Hypothalamus (tissue), 51 donors: ENCODE measurements at places on chromosomes 7 and 10.
A peak's percentile ranks its signal among the peaks of the same experiment; 100 is the strongest.

DNA sequence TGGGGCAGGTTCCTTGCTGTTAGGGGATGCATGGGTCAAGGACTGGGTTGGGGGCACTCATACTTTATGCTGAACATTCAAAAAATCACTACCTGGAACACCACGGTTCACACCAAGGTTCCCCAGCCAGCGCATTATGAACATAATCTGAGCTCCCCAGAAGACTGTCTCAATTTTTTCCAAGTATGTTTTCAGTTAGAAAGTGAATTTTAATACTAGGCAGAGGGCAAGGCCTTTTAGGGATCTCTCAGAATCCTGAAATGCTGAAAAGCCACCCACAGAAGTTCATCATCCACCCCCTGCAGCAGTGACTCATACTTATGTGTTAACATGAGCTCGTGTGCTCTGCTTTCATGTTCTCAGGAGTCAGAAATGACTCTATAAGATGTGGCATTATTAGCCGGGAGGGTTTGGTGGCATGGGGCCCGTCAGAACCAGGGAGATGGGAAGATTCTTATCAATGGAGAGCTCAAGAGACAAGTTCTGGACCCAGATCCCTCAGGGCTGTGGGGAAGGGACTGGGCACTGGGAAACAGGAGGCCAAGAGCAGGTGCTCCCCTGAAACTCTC is 185.2 kb upstream of the ITGB1 start:
- DNase-seq, result no peak

DNA sequence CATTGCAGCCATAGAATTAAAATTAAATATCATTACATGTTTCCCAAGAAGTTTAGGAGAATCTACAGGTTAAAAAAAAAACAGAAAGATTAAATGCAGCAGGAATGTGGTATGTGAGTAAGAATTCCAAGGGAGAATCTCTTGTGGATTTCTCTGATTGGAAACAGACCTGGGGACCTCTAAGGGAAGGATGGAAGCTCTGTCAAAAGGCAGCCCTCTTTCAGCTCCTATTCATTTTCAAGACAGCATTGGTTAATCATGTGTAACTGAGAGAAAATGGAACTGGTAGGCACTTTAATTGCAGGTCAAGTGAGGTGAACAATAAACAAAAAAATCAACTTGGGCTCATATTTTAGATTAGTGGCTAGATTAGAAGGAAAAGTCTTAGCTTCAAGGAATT is 81.4 kb upstream of the MTPN start:
- DNase-seq, result no peak

GRCh38 chr10:121406823-121407545 is 191.3 kb downstream of the FGFR2 start:
- peak; percentile 9 for DNase-seq

DNA sequence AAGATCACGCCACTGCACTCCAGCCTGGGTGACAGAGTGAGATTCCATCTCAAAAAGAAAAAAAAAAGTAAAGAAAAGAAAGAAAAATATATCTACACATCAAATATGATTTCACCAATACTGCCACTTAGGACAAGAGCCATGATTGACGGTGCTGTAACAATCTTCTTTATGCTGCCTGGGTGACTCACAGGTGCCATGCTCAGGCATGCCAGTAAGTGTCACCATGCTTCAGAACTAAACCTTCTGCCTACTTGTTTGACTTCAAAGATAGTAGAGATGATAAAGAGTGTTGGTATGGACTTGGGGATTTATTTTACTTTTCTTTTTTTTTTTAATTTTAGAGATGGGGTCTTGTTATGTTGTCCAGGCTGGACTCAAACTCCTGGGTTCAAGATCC is 33.6 kb upstream of the DNMBP start:
- DNase-seq, result no peak

DNA sequence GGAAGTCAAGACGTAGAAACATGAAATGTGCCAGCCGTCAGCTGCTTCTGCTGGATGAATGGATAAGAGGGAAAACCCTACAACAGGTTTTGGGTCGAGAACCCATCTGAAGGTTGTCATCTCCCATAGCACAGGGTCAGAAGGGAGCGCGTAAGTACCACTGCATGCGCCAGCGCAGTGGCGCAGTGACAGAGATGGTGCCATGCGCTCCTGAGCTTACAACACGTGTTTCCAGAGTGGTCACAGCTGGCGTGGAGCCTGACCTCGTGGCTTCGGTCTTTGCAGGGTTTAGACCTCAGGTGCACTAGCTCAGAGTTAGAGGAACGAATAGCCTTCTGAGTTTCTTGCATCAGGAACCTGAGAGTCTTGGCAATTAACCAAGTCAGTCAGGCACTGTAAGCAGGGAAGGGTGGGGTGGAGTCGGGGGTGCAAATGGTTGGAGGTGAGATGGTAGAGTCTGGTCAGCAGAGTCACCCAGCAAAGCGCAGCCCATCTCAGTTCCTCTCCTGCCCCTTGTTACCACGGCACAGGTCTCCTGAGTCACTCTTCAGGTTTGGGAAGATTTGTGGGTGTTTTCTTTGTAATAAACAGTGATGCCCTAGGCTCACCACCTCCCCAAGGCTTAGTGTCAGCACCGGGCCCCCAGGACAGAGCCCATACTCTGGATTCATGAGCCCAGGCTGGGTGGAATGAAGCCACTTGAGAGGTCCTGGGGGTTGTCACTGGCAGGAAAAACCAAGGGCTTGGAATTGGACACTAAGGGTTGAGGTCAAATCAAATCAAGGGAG is 84.1 kb upstream of the PPIF start:
- DNase-seq, result no peak

DNA sequence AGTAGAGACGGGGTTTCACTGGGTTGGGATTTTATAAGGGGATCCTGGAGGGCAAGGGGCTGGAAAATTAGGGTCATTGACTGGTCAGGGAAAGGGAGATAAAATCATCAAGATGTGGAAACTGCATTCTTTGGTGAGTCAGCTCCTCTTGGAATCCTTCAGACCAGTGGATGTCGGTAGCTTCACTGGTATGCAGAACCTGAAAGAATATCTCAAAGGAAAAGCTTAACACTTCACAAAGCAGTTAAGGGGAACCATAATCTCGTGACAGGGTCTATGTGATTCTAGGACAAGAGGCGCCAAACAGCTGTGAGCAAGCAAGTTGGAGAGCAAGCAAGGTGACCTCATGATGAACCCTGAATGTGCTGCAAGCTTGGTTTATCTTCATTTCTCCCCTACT is 634.7 kb upstream of the AUTS2 start:
- DNase-seq, result no peak

DNA sequence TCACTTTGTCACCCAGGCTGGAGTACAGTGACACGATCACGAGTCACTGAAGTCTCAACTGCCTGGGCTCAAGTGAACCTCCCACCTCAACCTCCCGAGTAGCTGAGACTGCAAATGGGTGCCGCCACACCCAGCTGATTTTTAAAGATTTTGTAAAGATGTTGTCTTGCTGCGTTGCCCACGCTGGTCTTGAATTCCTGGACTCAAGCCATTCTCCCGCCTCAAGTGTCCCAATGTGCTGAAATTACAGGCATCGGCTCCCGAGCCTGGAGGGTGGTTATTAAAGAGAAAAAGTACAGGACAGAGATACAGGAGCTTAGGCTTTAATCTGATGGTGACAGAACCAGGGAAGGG is 55.1 kb downstream of the KCTD7 start:
- DNase-seq, result no peak
